ENCODE measurements at places on chromosomes 1 and 21. TPM values are rescaled to one million over a fixed set of nuclear protein-coding genes. Genes with fewer than 3 reads are reported as not detected.

DNA sequence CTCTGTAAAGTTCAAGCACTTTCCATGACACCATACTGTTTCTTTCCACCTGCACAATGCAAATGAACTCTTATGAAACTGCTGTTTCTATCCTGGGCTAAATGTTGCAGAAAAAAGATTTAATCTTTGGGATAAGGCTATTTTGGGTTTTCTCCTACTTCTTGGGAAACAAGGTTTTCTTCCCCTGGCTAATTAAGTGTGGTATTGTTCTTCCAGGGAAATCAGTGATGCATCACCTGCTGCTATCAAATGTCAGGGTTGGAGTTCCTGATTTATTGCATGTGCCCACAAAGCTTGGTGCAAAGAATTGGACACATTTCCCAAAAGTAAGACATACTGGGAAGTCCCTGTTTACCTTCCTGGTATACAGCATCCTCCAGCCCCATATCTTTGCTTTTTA is 6.0 kb upstream of the RGS4 start:
- no peaks in the 10 kb centered on the region for H3K36me3 ChIP-seq
- H3K27me3 ChIP-seq: peaks cover 26% of the 10 kb centered on the region
- no peaks in the 10 kb centered on the region for H3K4me1 ChIP-seq
- no peak overlapping the region for H3K4me3 ChIP-seq
- no peak overlapping the region for H3K27ac ChIP-seq

- peak overlapping the region; percentile 96 for H3K27ac ChIP-seq
- peaks cover 2% of the 10 kb centered on the region for H3K36me3 ChIP-seq
- no peak for DNase-seq
- H3K27me3 ChIP-seq: no peaks in the 10 kb centered on the region
- H3K4me1 ChIP-seq: peaks cover 50% of the 10 kb centered on the region
Measured at GRCh38 chr1:32111789-32112188, 3.9 kb downstream of the KPNA6 start.

- no peak overlapping the region for H3K4me3 ChIP-seq
- no peak for DNase-seq
- no peaks in the 10 kb centered on the region for H3K4me1 ChIP-seq
- H3K36me3 ChIP-seq: no peaks in the 10 kb centered on the region
- H3K27me3 ChIP-seq: no peaks in the 10 kb centered on the region
- no peak overlapping the region for H3K27ac ChIP-seq
Measured at GRCh38 chr21:24941316-24942185, 665.7 kb downstream of the MRPL39 start.

DNA sequence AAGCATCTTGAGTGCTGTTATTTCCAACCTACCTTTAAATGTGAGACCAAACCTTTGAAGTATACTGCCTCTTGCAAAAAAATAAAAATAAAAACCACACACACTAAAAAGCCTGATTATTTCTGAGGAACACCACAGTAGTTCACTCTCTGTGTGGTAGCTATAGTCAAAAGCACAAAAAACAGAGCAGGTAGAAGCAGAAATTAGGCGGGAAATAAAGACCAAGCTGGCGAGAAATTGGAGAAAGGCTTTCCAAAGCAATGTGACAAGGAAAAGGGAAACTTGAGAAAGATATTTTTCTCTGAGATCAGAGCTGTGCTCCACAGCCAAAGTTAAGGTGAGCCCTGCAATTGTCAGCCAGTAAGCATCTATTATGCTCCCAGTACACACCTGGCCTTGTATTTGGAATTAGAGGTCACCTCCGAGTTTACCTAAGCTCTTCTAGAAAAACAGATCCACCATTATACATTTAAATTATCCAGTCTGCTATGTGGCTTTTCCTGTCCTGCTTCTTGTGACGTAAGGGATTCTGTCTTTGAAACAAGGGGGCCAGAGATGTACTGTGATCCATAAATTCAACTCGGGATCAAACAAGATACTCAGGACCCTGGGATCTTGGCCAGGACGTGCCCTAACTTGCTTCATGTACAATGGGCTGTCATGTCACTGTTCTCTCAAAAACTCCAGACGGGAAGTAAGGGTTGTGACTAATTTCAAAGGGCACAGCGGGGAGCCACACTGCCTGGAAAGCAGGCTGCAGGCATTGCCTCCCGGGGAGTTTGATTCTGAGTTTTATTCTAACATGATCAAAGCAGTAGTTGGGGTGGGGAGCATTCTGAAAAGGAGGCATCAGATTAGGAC is 39.8 kb upstream of the RAB4A start:
- DNase-seq: no peak
- H3K27me3 ChIP-seq: peaks cover 29% of the 10 kb centered on the region
- peaks cover 4% of the 10 kb centered on the region for H3K4me1 ChIP-seq
- peak overlapping the region; percentile 53 for H3K27ac ChIP-seq
- no peak overlapping the region for H3K4me3 ChIP-seq

DNA sequence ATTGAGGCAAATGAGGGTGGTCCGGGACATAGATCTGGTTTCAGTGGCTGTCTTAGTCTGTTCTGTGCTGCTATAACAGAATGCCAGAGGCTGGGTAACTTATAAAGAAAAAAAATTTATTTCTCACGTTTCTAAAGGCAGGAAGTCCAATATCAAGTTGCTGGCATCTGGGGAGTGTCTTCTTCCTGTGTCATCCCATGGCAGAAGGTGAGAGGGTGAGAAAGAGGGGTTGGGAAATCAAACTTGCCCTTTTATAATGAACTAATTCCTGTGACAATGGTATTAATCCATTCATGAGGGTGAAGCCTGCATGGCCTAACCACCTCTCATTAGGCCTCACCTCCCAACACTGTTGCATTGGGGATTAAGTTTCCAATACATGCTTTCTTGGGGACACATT is 3.7 kb upstream of the FGGY start:
- peaks cover 3% of the 10 kb centered on the region for H3K36me3 ChIP-seq
- no peak overlapping the region for H3K4me3 ChIP-seq
- peaks cover 12% of the 10 kb centered on the region for H3K4me1 ChIP-seq
- DNase-seq: no peak

The PLD5 gene
- not detected for total RNA-seq

The TRIM58 gene
- total RNA-seq: 44.2 TPM

The C1orf116 gene
- total RNA-seq: 2.7 TPM

The PBXIP1 gene
- total RNA-seq: 634 TPM

The TESK2 gene
- total RNA-seq: 6.5 TPM

All from T-helper 17 cell (primary cell).